ENCODE measurements at places on chromosomes 12 and 14. TPM values are rescaled to one million over a fixed set of nuclear protein-coding genes. Genes with fewer than 3 reads are reported as not detected.

Gene LIN7A
- total RNA-seq: 0.48 TPM

Gene RPS6KL1
- total RNA-seq: 10.8 TPM

Gene PPTC7
- 41.7 TPM for total RNA-seq

DNA sequence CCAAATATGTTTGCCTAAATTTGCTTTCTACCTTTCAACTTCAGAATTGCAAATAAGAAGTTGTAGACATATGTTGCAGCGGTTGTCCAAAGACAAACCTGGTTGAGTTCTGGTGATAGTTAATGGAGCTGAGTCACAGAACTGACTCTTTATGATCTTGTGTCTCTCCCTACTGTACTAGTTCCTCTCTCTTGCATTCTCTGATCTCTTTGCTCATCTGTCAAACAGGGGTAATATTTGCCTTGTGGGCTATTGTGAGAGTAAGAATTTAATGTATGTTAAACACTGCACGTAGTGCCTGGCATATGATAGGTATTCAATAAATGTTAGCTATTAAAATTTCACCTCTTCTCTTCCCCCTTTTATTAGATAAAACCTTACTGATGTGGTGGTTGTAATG lies 283.5 kb upstream of the RGS6 start:
- no peak overlapping the region for H3K27ac ChIP-seq
- DNase-seq: no peak
- H3K4me3 ChIP-seq: no peak overlapping the region
- H3K27me3 ChIP-seq: no peaks in the 10 kb centered on the region
- H3K36me3 ChIP-seq: peaks cover 67% of the 10 kb centered on the region

DNA sequence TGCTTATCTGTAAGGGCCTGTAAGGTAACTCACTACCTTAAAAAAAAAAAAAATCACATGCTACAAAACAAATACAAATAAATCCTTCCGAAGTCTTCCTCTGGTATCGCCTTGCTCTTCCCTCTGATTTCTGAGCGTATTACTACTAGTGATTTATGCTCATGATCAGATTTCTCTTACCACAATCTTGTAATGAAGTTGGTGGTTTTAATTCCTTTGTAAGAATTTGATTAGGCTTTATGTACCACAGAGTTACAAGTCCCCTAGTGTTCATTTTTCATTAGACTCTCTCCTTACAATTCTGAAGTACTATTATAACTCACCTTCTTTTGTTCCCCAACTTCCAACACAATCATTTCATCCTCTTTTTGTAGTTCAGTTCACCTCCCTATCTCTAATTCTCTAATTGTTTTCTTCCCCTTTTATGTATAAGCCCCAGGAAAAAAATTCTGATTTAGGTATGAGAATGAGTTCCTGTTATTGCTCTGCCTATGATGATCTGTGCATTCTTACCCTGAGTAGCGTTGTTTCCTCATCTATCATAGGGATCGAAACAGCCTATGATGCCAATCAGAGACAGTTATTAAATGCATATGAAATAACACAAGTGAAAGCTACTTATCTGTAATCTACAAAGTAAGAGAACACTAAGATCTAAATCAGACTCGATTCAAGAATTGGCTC lies 81.5 kb downstream of the EPS8 start:
- DNase-seq: no peak
- no peaks in the 10 kb centered on the region for H3K27me3 ChIP-seq
- H3K4me3 ChIP-seq: no peak overlapping the region
- no peaks in the 10 kb centered on the region for H3K36me3 ChIP-seq

DNA sequence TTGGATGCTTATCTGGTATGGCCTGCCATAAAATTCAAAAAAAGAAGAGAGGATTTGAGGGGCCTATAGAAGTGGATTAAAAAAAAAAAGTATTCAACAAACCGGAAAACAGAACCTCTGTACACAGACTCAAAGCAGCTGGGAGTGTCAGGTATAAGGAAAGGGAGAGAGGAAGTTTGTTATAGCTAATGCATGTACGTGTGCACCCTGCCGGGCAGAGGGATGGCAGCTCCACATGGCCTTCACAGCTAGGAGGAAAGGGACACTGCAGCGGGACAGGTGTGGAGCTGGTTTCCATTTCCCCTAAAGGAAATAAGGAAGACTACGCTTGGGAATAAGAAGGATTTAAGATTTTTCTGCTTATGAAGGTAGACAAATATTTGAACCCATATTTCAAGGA lies 21.5 kb downstream of the SLC7A8 start:
- H3K4me1 ChIP-seq: peaks cover 3% of the 10 kb centered on the region
- DNase-seq: no peak
- H3K27me3 ChIP-seq: no peaks in the 10 kb centered on the region
- no peak overlapping the region for H3K27ac ChIP-seq
- H3K36me3 ChIP-seq: no peaks in the 10 kb centered on the region

All from activated T-helper 2 cell treated with anti-CD3 and anti-CD28 coated beads, Interferon-gamma antibody, Interleukin-2, Interleukin-4, amounts not matched to agents 10 μg/mL and 5 μg/mL and 100 μg/mL, durations not matched to agents 14 hours and 24 hours and 36 hours (primary cell).